ENCODE measurements at places on chromosomes 6 and 20. TPM values are rescaled to one million over a fixed set of nuclear protein-coding genes. Genes with fewer than 3 reads are reported as not detected.
A peak's percentile ranks its signal among the peaks of the same experiment; 100 is the strongest.

SLC17A2 gene
- total RNA-seq = not detected

DNA sequence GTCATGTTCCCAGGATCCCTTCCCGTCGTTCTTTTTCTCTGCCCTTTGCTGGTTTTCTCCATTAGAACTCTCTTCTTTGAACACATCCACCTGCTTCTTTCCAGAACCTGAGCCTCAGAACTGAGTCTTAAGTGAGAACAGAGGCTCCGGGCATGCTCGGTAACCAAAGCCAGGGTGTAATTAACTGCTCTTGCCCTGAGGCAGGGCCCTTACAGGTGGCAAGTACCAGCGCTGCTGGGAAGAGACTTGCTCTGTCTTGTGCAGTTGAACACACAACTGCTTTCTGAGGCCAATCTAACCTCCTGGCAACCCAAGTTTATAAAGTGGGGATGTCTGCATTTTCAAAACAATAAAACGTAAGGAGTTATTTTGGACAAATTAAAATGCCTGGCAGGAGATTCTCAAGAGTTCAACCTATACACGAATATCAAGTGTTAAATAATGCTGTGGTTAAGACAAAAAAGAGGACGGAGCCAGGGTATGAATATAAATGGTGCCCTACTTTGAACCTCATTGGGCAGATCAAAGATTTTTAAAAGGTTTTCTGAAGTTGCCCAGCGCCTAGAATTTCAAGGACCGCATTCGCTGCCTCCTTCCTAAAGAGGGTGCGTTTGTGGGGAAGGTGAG lies 12.4 kb upstream of the DEK start:
- DNase-seq = no peak

DNA sequence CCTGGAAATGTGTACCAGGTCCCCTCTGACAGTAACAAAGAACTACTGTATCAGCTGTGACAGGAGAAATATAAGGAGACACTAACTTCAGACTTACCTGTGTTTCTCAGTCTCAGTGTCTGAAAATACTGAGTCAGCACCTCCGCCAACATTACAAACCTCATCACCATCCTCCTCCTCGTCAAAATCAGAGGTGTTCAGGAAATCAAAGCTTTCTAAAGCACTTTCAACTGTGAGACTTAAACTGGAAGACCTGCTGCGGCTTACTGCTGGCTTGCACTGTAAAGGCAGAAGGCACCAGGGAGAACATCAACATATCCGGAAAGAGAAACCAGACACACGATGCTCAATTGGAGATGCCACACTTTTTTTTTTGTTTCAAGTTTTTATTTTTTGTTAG lies 40.3 kb upstream of the ARMH2 start:
- no peak for DNase-seq

DNA sequence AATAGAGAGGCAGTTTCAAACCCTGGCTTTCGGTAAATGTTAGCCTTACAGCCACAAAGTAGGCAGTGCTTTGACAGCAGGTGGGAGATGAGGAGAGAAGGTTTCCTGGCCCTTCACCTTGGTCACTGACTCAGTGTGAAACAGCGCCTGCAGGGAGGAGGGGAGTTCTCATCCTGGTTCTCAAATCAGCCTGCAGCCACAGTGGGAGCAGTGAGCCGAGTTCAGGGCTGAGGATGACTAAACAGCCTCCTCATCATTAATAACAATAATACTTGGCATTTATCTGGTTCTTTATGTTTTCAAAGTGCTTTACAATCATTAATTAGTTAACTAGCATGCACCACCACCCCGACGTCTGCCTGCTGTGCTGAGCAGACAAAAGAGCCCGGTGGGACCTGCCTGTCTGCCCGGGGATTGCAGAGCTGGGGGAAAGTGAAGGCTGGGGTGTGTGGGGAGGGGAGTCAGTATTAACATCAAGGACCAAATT lies 59.6 kb downstream of the PRDM1 start:
- no peak for DNase-seq

GRCh38 chr6:31129130-31129529 lies 8.9 kb upstream of the CDSN start:
- no peak for DNase-seq

HFE gene
- total RNA-seq = 15.8 TPM

GSTA3 gene
- not detected for total RNA-seq

GRCh38 chr6:44010411-44011349 lies 116.6 kb downstream of the MRPL14 start:
- peak; percentile 30 for DNase-seq

DNA sequence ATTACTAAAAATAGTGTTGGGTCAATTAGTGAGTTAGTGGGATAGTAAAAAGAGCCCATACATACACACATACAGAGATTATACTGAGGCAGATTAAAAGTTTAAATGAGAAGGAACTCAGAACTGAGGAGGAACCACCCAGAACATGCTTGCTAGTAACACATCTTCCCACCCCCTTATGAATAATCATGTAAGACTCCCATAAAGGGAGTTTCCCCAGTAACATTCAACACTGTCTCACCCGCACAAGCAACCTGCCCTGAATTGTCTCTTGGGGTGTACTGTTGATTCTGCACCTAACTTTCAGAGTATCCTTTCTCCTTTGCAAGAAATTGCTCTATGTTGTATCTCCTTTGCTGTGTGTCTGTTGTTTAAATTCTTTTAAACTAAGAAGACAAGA lies 11.1 kb upstream of the HLA-DQB2 start:
- DNase-seq = no peak

DNA sequence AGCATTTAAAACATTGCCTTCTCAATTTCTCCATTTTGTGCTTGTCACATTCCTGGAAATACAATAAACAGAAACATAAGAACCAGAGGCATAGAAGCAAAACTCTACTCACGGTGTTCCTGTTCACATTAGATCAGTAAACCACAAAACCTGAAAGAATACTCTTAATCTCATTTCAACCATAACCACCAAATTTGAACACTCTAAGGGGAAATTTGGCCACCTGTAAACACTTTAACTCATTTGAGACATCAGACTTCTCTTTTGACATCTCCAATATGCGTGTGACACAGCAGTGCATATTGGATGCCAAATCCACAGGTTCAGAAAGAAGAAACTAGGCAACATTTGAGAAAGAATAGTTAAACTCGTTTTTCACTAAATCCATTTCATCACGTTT lies 153.8 kb upstream of the IRAK1BP1 start:
- no peak for DNase-seq

EEF1A2 gene
- total RNA-seq = 32.6 TPM

DNA sequence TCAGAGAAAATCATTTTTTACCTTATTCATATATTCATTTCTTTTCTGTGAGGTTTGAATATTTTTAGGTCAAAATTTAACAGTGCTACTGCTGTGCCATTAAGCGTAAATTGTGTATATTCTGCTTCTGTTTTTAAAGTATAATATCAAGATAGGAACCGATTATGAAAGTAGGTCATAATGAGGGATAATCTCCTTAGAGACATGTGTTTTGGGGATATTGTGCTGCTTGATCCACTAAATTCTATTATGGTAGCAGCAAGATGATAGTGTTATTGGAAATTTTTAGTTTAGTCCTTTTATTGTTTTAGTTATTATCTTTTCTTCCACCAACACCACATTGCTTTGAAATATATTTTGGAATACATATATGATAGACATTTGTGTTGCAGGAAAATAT lies 244.0 kb downstream of the RIMS1 start:
- no peak for DNase-seq

- DNase-seq = no peak
Observed at GRCh38 chr6:3646616-3647362, 104.7 kb downstream of the PXDC1 start.

DNA sequence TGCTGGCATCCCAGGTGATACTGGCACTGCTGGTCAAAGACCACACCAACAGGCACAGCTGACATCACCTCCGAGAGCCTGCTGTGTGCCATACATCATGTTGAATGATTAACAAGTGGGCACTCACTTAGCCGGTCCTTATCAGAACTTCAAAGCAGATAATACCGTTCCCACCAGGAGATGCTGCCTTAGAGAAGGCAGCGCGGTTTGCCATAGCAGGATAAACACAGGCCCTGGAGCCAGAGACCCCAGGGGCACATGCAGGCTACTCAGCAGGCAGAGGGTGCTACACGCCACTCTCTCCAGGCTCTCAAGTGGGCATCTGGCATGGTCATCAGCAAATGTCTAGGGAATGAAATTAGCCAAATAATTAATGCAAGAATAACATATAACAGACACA lies 86.5 kb upstream of the CST7 start:
- no peak for DNase-seq

DNA sequence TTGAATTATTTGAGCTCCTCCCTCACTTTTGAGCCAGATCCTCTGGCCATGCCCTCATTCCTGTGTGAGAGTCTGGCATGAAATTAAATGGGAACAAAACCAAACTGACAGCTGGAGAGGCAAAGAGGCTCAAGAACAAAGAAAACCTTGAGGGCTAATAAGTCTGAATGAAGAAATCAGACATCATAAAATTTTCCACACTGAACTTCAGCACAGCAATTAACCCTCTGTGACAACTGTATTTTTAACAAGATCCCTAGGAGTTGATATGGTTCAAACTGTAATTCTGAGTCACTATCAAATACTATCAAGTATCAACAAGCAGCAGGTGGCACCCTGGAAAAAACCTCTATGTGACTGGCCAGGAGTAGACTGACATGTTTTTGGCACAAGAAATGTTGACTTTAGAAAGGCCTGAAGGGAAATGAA lies 109.4 kb upstream of the EMILIN3 start:
- no peak for DNase-seq

MACROD2 gene
- 3.3 TPM for total RNA-seq

NMBR gene
- not detected for total RNA-seq

CD24 gene
- total RNA-seq = 1.1 TPM
